ENCODE measurements at places on chromosomes 13 and 19.

GRCh38 chr13:60679928-60680694 lies 283.1 kb downstream of the TDRD3 start:
- DNase-seq: no peak

DNA sequence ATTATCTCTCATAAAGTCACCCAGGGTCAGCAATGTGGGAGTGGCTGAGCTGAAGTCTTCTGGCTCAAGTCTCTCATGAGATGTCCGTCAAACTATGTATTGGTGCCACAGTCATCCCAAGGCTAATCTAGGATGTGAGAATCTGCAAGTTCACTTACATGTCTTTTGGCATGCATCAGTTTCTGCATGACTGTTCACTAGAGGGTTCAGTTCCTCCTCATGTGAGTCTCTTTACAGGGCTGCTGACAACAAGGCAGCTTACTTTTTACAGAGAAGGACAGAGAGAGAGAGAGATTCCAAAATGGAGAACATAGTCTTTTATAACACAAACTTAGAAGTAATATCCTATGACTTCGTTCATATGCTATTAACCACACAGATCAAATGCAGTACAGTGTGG lies 328.8 kb upstream of the SLITRK1 start:
- DNase-seq: no peak

GRCh38 chr13:31199527-31199848 lies 287 bp upstream of the B3GLCT start:
- DNase-seq: no peak

DNA sequence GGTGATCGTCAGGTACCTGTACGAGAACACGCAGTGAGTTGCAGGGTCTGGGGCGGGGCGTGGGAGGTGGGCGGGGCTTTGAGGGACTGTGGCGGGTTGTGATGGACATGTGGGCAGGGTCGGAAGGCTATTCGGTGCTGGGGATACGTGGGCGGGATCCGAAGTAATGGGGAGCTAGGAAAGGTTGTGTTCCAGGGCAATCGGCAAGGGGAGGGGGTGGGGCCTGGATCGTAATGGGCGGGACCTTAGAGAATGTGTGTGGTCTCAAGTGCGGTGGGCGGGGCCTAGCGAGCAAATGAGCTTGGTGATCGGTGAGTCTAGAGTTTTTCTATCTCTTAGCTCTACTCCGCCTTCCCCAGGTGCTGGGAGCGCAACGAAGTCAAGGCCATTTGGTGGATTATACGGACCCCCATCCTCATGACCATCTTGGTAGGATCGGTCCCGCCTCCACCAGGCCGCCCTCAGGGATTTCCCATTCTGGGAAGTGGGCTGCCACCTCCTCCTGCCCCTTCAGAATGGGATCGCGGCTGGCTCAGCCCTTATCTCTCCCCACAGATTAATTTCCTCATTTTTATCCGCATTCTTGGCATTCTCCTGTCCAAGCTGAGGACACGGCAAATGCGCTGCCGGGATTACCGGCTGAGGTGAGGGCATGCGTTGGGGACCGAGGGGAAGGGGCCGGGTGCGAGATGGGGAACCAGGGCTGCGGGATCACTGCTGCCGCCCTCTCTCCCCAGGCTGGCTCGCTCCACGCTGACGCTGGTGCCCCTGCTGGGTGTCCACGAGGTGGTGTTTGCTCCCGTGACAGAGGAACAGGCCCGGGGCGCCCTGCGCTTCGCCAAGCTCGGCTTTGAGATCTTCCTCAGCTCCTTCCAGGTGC lies 9.6 kb downstream of the GIPR start:
- DNase-seq: peak; percentile 53

DNA sequence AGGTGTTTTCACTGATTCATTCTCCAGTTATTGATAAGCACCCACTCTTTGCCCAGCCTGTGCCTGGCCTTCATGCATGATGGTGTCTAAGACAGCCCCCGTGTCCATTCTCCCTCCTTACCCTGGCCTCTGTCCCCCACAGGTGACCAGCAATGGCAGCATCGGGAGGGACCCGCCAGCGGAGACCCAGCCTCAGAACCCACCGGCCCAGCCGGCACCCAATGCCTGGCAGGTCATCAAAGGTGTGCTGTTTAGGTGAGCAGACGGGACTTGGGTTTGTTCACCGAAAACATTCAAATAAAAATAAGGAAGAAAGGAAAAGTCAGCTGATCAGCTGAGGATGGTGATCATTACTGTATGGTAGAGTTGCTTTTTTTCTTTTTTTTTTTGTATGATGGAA lies 6.6 kb downstream of the CLPTM1 start:
- no peak for DNase-seq

GRCh38 chr13:76386321-76386720 lies 499.9 kb downstream of the KCTD12 start:
- DNase-seq: no peak

DNA sequence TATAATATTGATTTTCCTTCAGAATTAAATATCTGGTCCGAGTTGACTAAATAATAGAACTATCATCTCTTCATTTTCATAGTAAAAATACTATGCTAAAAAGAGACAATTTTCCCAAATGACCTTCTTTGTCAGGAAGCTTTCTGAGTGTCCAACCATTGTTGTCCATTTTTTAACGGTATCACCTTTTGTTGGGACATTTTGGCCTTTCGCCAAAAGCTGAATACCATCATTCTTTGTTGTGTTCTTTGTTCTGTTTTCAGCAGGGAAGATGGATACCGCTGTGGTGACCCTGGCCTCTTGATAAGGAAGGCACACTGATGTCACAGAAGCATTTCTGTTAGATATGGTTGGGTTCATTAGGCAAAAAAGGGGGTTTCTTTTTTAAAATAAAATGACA lies 654.4 kb upstream of the GPC6 start:
- no peak for DNase-seq

DNA sequence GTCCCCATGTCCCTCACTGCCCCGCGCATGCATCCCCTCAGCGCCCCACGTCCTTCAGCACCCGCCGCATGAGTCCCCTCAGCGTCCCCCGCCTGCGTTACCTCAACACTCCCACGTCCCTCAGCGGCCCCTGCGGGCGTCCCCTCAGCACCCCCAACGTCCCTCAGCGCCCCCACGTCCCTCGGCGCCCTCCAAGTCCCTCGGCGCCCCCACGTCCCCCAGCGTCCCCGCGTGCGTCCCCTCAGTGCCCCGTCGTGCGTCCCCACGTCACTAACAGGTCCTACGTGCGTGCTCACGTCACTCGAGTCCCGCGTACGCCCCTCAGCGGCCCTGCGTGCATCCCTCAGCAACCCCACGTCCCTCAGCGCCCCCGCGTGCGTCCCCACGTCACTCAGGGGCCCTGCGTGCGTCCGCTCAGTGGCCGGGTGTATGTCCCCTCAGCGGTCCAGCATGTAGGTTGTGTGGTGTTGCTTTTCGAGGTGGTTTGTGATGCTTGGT lies 19.5 kb upstream of the GAS6 start:
- no peak for DNase-seq

DNA sequence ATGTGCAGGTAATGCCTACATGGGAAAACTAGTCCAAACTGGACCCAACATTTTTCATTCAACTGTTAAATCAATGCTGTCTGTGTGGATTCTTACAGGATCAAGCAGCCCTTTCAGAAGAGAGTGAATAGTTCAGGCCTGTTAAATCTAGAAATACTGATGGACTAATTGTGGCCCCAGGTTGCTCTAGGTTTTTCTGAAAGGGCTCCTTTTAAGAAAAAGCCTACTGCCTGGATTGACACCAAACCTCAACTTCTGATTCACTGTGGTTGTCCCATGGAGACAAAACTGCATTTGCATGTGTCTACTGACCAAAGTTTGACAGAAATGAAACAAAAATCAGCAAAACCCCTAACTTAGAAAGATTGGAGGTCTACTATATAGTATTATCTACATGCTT lies 437.0 kb downstream of the KLF12 start:
- DNase-seq: no peak

DNA sequence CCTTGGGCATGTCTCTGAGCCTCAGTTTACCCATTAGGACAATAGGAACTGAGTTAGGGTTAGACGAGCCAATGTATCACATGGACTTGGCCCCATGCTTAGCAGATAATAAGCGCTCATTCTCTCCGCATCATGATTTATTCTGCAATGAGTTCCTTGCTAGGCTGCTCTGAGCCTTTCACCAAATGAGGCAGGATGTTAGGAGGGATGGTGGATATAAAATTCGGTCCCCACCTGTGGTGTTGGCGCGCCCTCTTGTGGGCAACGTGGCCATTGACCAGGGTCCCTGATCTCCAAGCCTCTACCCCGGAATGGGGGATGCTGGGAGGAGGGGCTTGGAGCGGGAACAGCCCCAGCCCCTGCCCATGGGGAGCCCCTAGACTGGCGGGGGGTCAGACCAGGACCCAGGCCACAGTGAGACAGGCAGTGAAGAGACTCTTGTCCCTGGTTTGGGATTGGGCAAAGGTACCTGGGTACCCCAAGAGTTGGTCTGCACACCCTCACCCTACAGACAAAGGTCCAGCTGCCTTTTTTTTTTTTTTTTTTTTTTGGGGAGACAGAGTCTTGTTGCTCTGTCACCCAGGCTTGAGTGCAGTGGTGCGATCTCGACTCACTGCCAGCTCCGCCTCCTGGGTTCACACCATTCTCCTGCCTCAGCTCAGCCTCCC lies 43.9 kb downstream of the CERS4 start:
- DNase-seq: peak; percentile 50

- DNase-seq: no peak
Observed at GRCh38 chr19:14375582-14376291, 5.5 kb upstream of the ADGRE5 start.

- DNase-seq: no peak
Observed at GRCh38 chr13:77470986-77471385, 64.5 kb upstream of the SCEL start.

GRCh38 chr13:20703780-20704458 lies 420 bp downstream of the IL17D start:
- peak; percentile 86 for DNase-seq

DNA sequence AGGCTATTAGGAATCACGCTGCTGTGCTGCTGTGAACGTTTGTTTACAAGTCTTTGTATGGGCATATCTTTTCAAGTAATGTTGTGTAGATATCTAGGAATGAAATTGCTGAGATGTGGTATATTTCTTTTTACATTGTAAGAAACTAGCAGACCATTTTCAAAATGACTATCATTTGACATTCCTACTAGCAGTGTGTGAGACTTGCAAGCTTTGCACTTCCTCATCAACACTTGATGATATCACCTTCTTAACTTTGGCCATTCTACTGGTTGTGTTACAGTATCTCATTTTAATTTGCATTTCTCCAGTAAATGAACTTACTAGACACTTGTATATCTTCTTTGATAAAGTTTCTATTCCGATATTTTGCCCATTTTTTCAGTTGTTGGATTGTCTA lies 12.1 kb downstream of the METTL21C start:
- no peak for DNase-seq

GRCh38 chr13:98571955-98572662 lies 4.8 kb downstream of the STK24 start:
- DNase-seq: peak; percentile 20

GRCh38 chr19:54201172-54201701 lies 579 bp downstream of the RPS9 start:
- DNase-seq: no peak
